ENCODE measurements at places on chromosomes 12 and 14. TPM values are rescaled to one million over a fixed set of nuclear protein-coding genes. Genes with fewer than 3 reads are reported as not detected.

Gene DCAF4
- total RNA-seq = 14.0 TPM

- no peak for DNase-seq
These were observed 69.1 kb downstream of the TMEM260 start for GRCh38 chr14:56648508-56649301.

Gene FBLN5
- 369 TPM for total RNA-seq

Gene ZDHHC22
- 0.28 TPM for total RNA-seq

Gene NFATC4
- total RNA-seq = 17.0 TPM

DNA sequence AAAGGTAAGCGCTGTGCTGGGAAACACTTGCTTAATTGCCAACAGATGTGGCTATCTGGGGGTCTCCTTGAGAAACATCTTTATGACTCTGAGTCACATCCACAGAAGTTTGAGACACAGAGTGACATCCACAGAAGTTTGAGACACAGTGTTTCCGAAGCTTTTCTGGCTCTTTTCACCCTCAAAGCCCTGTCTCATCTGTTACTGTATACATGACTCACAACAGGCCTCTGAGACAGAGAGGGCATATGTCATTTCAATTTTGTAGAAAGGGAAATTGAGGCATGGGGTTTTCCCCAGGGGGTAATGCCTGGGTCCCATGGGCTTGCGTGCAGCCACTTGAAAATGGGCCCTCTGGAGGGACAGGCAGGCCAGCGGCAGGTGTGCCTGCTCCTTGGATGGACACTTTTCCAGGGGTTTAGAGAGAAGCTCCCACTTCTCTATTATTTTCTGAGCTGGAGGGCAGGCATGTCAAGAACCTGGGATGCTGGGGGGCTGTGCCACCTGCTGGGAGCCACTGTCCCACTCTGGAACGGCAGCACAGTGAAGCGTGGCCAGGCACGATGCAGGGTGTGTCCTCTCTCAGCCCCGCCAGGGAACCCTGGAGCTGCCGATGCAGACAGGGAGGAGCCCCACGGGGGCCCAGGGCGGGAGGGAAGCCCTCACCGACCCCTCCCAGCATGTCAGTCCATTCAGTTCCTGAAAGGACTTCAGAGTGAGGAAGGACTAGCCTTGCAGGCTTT is 111.3 kb upstream of the FKBP4 start:
- DNase-seq = no peak

GRCh38 chr14:101336183-101336582 is 225.1 kb upstream of the DIO3 start:
- no peak for DNase-seq

- DNase-seq = no peak
These were observed 147.1 kb upstream of the NRXN3 start for GRCh38 chr14:78023112-78023511.

Gene ST8SIA1
- 35.0 TPM for total RNA-seq

Gene BATF
- total RNA-seq = 0.95 TPM

GRCh38 chr14:32201816-32202490 is at the start of gene RNU6-7:
TSS of gene RNU6-7 (plus strand) at chr14:32202045.
- DNase-seq = peak; percentile 24

Gene PLEKHD1
- 0.14 TPM for total RNA-seq

DNA sequence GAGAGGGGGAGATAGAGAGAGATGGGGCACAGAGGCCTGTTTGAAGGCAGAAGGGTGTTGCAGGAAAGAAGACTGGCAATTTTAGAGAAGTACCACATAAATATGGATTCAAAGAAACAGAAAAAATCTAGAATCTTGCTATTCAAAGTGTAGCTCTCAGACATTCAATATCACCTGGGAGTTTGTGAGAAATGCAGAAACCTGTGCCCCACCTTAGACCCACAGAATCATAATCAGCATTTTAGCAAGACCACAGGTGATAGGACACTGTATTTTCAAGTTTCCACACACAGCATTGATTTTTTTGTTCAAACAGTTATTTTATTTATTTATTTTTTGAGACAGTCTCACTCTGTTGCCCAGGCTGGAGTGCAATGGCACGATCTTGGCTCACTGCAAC is 3.3 kb downstream of the NEDD8 start:
- DNase-seq = no peak

- peak; percentile 19 for DNase-seq
These were observed 41.1 kb downstream of the KICS2 start for GRCh38 chr12:64180951-64181350.

Gene CATSPERB
- 1.0 TPM for total RNA-seq

DNA sequence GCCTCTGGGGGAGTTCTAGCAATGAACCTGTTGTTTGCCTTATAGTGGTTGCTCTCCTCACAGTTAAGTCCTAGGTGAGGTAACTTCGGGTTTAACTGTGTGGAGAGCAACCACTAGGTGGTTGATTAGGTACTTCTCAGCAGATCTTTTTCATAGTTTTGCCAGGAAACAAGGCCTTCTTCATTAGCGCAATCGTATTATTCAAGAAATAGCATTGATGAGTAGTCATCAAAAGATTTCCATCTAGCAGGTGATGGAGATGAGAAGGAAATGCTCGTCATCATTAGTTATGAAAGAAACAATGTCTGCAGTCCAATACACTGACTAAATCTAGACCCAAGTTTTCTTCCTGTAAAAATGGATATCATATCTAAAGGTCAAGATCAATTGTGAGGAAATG is 923.3 kb downstream of the AACS start:
- DNase-seq = no peak

Gene ASPG
- 3.2 TPM for total RNA-seq

Gene PTCSC3
- not detected for total RNA-seq

Gene RNF212B
- total RNA-seq = not detected

DNA sequence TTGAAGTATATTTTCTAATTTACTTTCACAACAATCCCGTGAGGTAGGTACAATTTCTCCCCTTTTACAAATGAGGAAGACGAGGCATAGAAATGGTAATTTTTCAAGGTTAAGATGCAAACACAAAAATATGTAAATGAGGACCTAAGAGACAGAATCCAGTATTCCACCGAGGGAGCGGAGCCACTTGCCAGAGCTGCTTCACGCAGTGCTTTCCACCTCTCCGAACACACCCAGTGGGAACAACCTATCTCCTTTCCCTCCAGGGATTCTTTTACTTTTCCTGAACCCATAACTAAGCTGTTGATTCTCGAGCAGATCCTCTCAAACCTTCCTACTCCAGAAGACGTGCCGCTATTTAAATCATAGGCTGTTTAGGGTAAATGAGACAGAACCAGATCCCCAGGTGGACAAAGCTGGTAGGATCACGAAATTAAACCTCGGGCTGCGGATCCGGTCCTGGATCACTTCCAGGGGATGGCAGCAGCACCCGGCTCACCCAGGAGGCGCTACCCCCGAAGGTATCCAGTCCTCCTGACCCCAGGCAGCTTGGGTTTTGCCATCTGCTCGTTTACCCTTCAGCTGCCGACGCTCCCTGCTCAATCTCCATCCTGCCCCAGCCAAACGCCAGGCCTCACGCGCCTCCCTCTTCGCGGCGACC is 1.5 kb downstream of the DDHD1 start:
- DNase-seq = peak; percentile 46

- no peak for DNase-seq
These were observed 355.4 kb downstream of the CEP128 start for GRCh38 chr14:80586131-80586530.

DNA sequence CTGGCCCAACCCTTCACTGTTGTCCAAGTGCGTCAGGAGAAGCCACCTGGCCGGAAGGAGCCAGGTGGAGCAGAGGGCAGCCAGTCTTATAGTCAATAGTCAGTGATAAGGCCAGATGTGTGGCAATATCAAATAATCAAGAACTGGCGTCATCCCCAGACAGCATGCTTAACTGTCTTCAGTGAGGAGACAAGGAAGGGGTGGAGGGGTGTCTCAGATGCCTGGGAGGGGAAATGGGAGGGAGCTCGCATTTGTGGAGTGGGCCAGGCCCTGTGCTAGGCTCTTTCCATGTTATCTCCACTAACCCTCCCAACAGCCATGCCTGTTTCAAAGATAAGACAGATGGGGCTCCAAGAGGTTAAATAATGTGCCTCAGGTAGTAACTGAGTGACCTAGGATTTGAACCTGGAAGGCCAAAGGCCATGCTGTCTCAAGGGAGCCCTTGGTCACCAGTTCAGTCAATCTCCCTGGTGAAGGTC is 48.9 kb upstream of the FOS start:
- DNase-seq = no peak

- DNase-seq = no peak
These were observed 85.8 kb downstream of the TMTC3 start for GRCh38 chr12:88227871-88228270.

DNA sequence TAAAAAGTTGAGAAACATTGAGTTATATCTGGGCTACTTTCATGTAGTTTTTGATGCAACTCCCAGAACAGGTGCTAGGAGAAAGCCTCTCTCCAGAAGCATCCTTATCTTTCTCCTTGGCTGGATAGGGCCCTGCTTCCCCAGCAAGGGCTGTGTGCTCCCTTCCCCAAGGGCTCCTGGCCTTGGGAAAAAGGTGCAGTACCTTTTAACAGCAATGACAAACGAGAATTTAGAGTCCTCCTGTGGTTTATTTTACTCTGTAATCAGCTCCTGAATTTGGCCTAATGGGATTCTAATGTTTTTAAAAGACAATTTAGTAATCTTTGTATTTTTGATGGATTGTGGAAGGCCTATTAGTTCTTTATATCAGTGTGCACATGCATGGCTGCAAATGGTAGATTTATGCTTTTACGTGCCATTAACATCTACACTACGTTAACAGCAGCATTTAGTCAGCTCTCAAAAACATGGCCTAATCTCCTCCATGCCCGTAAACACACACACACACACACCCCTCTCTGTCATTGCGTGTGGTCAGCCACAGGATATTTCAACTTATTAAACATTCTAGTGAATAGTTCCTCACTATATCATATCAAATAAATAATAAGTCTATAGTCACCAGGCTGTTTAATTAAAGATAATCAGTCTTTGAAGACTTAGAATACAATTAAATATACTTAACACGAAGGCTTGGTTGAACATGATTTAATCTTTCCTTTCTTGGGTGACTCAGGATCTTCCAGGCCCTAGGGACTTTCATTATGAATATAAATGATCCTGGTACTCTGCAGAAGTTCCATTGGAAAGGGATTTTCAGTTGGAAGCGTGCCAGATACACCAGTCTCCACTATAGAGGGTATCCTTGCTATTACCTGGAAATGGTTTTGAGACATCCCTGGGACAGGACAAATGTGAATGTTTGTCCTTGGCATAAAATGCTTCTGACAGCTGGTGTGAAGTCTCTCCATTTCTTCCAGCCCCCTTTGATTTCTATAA is 181.4 kb upstream of the PWP1 start:
- no peak for DNase-seq

DNA sequence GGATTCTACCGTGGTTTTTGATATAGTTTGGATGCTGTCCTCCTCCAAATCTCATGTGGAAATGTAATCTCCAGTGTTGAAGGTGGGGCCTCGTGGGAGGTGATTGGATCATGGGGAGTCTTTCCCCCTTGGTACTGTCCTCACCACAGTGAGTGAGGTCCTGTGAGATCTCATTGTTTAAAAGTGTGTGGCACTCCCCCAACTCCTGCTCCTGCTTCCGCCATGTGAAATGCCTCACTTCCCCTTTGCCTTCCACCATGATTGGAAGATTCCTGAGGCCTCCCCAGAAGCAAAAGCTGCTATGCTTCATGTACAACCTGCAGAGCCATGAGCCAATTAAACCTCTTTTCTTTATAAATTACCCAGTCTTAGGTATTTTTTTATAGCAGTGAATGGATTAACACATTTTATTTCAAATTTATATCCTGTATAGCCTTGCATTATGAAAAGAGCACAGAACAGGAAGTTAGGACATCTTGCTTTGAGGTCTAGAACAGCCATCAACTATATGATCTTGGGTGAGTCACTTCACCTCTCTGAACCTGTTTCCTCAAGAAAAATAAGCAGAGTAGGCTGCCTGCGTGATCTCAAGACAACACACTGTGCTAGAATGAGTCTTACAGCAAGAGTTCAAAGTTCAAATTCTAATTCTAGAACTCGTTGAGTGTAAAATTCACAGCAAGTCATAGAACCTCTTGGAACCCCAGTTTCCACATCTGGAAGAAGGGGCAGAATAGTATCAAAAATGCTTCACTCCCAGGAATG is 160.9 kb upstream of the EEA1 start:
- DNase-seq = no peak

DNA sequence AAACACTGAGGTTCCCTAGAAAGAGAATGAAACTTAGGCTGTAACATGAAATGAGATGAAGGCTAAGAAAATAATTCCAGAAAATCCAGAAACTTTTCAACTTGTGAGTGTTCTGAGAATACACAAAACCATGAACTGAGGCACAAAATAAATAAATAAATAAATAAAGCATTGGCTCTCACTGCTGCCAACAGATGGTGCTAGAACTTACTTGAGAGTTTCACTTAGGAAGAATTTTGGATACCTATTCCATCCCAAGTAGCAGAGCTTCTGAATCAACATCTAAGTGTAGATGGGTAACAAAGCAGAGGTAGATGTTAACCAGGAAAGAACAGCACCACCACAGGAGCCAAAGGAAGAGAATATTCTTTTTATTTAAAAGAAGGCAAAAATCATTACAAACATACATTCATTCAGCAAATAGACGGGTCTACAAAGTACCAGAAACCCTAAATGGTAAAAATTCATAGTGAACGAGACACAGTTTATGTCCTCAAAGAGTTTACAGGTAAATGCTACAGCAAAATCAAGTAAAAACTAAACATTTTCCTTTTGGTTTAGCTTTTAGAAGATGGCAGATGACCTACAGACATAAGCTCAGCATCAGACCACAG is 16.7 kb downstream of the EPS8 start:
- DNase-seq = no peak

Gene CLEC1A
- 2.4 TPM for total RNA-seq

Gene SRGAP1
- 6.5 TPM for total RNA-seq

Gene KRT3
- not detected for total RNA-seq

- no peak for DNase-seq
These were observed 378.9 kb downstream of the FUT8 start for GRCh38 chr14:65791191-65791981.

GRCh38 chr14:68286667-68287066 is 467.1 kb downstream of the RAD51B start:
- no peak for DNase-seq

DNA sequence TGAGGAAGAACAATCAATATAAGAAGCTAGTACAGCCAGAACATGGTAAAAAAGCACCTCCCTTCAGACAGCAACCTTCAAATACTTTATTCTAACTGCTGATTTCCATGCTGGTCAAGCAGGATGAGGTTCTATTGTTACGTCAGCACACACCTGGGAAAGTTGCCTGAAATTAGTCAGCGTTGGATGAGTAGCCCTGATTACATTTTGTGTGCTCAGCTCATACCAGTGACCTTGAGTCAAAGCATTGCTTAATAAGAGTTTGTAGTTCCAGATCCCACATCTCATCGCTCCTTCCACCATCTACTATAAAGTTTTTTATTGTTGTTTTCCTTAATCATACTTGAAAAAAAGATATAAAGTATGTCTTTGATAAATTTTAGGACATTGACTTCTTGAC is 361.5 kb downstream of the EGLN3 start:
- DNase-seq = peak; percentile 56

Gene FITM1
- 6.5 TPM for total RNA-seq

DNA sequence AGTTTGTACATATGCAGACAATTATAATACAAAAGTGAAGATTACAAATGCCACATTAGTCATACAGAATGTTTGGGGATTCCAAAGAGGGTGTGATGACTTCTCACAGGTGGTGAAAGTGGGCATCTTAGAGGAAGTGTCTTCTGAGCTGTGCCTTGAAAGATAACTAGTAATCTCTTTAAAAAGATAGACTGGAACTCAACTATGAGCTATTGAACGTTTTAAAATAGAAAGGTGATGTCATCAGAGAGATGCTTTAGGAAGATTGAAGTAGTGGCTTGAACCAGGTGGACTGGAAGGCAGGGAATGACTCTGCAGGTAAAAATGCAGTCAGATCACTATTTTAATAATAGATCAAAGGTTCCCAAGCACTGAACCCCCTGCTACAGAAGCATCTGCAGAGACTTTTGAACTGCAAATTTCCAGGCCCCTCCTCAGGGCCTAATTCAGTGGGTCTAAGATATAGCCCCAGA is 50.3 kb downstream of the SYT1 start:
- DNase-seq = no peak

Measured in adrenal gland (tissue), 19 donors.